Hepatic stellate cell (primary cell): ENCODE measurements at places on chromosomes 12 and 14.

- DNase-seq = no peak
Measured at GRCh38 chr14:46920542-46920941, 269.0 kb upstream of the RPL10L start.

- DNase-seq = no peak
Measured at GRCh38 chr14:36424478-36425102, 95.4 kb downstream of the NKX2-1 start.

- DNase-seq = no peak
Measured at GRCh38 chr12:52452101-52452500, at the start of gene KRT6B. KRT6B (minus strand) TSS chr12:52452146; CDS start chr12:52452078, 68 bp downstream.

GRCh38 chr14:55721353-55721752, 141.3 kb downstream of the KTN1 start:
- DNase-seq = peak; percentile 41

GRCh38 chr12:58326534-58326933, 385.2 kb downstream of the ATP23 start:
- DNase-seq = no peak

GRCh38 chr14:29847056-29847380, 80.6 kb downstream of the PRKD1 start:
- no peak for DNase-seq

GRCh38 chr12:105637470-105637869, 307.0 kb downstream of the C12orf75 start:
- DNase-seq = no peak

- no peak for DNase-seq
Measured at GRCh38 chr12:92369056-92369455, 223.4 kb upstream of the BTG1 start.

- no peak for DNase-seq
Measured at GRCh38 chr14:29671034-29671433, 256.6 kb downstream of the PRKD1 start.

GRCh38 chr12:6154730-6155459, 30.4 kb upstream of the VWF start:
- no peak for DNase-seq

DNA sequence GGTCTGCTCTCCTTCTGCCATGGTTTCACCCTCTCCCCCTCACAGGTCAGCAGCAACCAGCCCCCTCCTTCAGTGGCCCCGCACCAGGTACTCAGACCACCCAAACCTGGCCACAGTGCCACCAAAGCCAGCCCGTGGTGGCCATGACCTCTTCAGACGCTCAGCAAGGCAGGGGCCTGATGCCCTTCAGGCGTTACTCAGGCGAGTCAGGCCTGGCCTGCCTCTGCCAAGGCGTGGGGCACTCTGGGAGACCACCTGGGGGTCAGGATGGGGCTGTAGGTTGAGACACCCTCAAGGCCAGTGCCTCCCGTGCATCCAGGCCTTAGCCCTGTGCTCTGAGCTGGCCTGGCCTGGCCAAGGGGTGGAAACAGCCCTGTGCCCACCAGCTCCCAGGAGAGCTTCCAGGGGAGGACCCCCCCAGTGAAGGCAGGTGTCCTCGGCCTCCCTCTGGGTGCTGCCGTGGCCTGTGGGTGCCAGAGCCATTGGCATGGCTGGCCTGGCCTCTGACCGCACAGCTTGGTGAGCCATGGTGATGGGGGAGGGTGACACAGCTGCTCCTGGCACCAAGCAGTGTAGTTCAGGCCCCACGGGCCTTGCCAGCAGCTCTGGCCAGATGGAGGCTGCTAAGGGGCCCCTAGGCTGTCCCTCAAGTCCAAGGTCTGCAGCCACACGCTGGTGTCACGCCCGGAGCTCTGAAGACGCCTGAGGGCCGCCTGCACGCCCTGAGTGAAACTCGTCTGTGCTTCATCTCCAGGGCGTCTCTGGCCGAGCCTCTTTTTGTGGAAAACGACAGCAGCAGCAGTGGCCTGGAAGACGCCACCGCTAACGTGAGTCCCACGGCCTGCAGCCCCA, 15.1 kb downstream of the XRCC3 start:
- no peak for DNase-seq

- DNase-seq = no peak
Measured at GRCh38 chr14:36626151-36626550, 35.5 kb upstream of the PAX9 start.

DNA sequence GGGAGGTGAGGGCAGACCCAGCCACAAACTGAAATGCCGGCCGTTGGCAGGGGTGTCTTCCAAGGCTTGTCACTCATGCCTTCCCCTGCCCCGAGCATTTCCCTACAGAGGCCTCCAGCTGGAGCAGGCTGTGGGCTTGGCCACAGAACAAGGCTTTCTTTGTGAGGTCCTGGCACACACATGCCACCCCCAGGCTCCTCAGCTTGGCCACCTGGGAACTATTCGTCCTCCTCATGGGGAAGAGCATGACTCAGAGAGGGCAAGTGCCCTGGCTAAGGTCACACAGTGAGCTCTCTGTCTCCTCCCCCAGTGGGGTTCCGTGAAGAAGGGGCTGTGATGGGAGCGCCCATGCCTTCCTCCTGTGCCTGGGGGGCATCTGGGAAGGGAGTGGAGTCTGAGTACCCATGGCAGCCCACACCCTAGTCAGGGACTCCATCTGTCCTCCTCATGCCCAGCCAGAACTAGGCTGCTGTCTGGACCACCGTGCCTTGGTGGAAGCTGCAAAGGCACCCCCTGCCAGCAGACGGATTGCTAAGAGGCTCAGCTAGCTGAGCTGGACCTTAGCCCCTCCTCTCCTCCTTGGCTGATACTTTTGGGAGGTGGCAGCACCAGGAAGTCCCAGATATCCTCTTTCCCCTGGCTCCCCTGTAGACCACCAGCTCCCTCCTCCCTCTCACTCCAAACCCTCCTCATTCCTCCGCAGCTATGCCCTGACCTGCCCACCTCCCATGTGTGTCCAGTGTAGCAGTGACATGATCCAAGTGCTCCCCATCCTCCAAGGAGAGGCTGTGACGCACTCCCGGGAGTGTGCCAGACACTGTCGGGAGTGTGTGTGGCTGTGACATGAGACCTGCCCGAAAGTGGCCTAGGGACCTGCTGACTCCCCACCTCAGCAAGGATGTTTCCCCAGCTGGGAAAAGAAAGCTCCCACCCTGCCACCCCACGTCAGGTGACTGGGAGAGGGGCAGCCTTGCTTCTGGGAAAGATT, 21.4 kb downstream of the ABCB9 start:
- no peak for DNase-seq

DNA sequence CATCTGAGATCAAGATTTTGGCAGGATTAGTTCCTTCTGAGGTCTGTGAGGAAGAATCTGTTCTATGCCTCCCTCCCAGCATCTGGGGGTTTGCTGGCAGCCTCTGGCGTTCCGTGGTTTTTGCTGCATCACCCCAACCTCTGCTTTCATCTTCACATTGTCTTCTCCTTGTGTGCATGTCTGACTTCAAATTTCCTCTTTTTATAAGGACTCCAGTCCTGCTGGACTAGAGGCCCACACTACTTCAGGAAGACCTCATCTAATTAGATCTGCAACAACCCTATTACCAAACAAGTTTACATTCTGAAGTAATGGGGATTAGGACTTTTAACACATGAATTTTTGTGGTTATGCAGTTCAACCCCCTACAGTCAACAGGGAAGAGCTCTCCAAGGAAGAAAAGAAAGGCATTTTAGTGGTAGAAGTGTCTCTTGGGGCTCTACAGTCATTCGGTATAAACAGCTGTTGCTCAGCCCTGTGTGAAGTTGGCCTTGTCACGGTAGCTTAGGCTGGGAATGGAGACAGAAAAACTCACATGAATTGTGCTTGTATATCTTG, 89.7 kb downstream of the CAND1 start:
- peak; percentile 55 for DNase-seq

- DNase-seq = no peak
Measured at GRCh38 chr12:105072888-105073488, 11.3 kb downstream of the ALDH1L2 start.

- no peak for DNase-seq
Measured at GRCh38 chr12:110349514-110350151, 53.9 kb downstream of the ANAPC7 start.

DNA sequence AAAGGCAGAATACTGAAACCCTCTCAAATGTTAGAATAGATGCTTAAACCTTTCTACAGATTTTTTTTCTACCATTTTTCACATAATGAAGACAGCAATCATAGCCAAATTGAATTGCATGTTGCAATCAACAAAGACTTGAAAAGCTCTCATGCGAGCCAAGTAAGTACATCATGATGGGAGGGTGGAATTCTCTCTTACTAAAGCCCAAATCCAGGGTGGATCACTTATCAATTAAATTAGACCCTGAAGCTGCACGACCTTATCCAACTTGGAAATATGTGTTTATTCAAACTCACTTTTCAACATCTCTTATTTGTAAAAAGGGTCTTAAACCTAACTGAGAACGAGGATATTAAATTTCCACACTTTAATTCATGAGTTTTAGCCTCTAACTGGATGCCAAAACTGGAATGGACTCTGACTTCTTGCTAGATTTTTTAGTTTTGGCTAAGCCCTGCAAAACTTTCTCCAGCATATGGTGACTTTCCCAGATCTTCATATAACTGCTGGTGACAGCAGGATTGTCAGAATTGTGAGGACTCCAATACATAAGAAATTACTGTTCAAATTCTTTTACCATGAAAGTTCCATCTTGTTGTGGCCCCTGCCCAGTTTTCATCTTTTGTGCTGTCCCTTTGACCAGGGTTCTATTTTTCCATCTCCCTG, 53.6 kb downstream of the HECTD4 start:
- DNase-seq = no peak

DNA sequence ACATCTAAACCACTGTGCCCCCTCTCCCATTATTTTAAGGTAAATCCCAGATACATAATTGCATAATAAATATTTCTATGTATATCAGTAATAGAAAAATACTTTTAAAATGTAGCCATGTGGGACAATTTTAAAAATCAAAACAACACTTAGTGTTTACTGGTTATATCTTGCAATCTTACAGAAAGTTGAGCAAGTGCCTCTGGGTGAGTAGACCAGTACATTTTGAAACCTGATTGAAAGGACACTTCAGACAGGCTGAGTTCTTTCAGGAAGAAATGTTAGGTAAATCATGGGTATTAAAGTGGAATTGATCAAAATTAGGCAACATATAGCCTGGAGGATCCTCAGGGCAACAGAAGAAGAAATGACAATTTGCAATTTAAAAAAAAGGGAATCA, 7.2 kb downstream of the SLC38A4 start:
- no peak for DNase-seq

DNA sequence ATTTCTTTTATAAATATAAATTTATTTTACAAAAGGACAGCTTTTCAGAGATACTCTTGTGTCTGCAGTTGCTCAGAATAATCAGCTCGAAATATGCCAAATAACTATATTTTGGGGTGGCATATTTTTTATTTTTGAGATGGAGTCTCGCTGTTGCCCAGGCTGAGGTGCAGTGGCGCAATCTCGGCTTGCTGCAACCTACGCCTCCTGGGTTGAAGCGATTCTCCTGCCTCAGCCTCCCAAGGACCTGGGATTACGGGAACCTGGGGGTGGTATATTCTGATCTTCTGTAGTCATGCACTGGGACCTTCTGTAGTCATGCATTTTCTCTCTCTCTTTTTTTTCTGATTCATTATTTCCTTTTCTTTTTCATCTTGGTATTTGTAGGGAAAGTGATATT, 135.0 kb upstream of the AMIGO2 start:
- no peak for DNase-seq

DNA sequence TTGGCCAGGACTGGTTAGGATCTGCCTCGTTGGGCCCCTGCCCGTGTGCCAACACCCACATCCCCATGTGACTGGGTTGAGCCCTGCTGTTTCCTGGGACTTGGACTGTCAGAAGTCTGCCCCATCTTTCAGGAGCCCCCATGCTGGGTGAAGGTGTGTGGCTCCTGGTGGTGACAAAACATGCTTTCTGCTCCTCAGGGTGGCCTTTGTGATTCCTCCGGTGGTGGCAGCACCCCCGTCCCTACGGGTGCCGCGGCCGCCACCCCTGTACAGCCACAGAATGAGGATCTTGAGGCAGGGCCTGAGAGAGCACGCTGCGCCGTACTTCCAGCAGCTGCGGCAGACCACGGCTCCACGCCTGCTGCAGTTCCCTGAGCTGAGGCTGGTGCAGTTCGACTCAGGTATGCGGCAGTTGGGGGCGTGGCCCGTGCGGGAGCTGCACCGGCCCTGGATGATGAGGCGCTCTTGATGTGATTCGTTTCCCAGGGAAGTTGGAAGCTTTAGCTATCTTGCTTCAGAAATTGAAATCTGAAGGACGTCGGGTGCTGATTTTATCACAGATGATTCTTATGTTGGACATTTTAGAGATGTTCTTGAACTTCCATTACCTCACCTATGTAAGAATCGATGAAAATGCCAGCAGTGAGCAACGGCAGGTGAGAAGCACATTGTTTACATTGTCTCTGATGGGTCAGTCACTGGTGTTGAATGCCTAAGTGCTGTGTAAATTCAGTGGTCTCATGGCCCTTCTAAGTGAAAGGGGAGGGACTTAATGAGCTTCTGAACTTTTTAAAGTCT, 80.0 kb downstream of the EP400 start:
- DNase-seq = no peak

DNA sequence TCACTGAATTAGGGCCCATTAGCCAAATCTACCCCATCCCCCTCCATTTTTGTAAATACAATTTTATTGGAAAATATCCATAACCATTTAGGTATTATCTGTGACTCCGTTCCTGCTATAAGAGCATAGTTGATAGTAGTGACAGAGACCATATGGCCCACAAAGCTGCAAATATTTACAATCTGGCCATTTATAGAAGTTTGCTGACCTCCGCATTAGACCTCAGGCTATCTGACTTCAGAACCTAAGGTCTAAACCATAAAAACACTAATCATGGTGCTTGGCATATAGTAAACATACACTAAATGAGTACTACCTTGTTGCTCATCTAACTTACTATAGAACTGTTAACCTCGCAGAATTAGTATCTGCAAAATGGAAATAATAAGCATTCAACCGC, 124.8 kb downstream of the NPAS3 start:
- no peak for DNase-seq

DNA sequence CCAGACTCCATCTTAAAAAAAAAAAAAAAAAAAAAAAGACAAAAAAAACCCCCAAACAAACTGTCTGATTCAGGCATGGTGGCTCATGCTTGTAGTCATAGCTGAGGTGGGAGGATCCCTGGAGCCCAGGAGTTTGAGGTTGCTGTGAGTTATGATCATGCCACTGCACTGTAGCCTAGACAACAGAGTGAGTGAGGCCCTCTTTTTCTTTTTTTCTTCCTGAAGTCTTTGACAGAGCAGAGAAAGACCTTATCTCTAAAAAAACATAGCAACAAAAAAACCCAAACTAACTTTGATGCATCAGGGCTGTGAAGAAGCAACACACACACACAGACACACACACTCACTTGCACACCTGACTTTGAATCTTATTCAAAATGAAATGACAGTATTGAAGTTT, 7.7 kb upstream of the AMN1 start:
- DNase-seq = no peak

DNA sequence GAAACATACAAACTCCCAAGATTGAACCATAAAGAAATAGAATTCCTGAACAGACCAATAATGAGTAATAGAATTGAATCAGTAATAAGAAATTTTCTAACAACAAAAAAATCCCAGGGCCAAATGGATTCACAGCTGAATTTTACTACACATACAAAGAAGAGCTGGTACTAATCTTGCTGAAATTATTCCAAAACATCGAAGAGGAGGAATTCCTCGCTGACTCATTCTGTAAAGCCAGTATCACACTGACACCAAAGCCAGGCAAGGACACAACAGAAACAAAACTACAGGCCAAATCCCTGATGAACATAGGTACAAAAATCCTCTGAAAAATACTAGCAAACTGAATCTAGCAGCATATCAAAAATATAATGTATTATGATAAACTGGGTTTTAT, 367.8 kb upstream of the CLEC14A start:
- no peak for DNase-seq
